CD8-positive, alpha-beta memory T cell (primary cell): ENCODE measurements at places on chromosomes 7 and 10. TPM values are rescaled to one million over a fixed set of nuclear protein-coding genes. Genes with fewer than 3 reads are reported as not detected.

NUDT13 gene
- 1.7 TPM for total RNA-seq

DNA sequence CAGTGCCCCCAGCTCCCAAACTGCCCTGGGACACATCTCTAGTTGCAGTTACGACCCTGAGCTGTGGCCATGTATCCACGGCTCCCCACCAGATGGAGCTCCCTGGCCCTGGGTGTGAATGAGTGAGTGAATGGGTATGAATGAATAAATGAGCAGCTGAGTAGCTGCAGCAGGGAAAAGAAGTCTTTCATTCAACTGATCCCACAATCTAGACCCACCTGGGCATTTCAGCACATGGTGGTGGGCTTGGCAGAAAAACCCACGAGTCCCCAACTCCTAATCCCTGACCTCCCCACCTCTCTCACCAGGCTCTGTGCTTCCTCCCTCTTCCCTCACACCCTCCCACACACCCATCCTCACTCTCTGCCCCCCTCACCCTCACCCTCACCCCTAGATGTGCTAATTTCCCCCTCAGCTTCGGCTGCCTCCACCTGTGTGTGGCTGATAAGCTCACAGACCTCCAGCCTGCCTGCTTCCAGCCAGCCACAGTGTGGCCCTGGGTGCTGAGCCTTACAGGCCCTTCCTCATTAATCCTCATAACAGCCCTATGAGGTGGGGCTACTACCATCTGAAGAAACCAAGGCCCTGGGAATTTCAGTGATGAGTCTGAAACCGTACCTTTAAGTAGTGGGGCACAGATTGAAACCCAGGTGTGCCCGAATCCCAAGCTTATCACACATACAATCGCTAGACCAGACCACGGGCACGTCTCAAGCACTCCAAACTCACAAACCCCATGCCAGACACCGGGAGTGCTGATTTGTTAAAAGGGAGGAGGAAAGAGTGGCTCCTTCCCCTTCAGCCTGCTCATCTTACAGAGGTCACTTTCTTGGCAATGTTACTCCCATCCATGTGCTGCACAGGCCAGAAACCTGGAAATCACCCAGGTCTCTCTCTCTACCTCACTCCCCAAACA is 2.2 kb upstream of the ATP6V1F start:
- no peak for DNase-seq

HOXA5 gene
- not detected for total RNA-seq

GRCh38 chr10:103676851-103677417 is 178.4 kb downstream of the SH3PXD2A start:
- DNase-seq: no peak

- no peak for DNase-seq
These were observed 8.8 kb downstream of the PAPSS2 start for GRCh38 chr10:87668324-87669074.

BMPER gene
- total RNA-seq: not detected

PNLIP gene
- total RNA-seq: not detected

DNA sequence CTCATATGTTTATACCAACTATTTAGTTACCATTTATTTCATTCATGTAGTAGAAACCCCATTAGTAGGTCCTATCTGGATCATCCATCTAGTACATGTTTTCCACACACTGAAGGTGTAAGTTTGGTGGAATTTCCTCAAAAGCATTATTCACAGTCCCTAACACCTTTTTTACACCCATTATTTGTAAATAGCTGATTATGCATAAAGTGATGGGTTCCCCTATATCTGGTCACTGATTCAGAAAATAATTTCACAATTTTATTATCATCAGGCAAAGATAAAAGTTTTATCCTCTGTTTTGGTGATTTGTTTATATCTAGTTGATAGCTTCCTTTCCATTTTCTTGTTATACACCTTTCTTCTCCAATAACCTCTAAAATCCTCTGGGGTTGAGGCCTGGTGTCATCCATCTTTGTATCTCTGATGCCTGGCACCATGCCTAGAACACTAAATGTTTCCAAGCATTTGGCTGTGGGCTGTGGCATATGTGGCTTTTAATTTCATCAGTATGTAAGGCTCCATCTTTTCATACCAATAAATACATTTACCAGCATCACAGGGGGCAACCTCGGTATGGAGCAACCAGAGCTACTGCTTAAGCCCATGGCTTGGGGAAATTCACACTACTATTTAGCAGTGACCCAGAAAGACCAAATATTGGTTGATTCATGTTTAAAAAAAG is 1089.5 kb upstream of the LRRN3 start:
- DNase-seq: no peak

DNA sequence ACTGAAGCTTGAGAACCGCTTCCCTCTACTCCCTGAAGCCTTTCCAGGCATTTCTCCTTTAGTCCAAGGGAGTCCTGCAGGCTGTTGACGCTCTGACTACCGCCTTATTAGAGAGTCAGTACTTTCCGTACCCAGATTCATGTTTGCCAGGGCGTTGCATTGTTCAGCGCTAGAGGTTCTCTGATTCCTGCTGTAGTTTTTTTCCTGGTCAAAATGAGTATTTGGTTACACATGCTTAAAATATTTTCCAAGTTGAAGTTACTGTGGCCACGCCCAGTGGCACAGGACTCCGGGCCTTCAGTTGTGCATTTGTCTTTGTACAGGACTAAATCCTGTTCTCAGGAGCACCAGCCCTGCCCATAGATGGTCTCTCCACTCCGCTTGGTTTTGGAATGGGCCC is 7.9 kb downstream of the MTURN start:
- no peak for DNase-seq

DNA sequence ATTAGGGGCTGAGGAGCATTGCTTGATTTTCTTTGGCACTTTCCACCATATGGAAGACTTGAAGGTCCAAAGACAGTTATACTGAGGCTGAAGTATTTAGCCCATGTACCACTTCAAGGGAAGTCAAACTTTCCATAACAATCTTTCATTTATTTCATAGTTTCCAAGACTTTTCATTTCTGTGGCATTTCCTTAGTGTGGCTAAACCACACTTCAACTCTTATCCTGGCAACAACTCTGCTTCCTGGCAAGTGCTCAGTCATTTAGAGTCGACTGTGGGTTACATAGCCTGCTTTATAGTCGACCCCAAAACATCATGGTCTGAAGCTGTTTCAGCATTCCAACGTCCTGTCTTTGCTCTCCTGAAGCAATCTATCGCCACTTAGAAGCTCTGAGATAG is 343.0 kb upstream of the SEMA3D start:
- no peak for DNase-seq

ZNF107 gene
- total RNA-seq: 13.5 TPM

DNA sequence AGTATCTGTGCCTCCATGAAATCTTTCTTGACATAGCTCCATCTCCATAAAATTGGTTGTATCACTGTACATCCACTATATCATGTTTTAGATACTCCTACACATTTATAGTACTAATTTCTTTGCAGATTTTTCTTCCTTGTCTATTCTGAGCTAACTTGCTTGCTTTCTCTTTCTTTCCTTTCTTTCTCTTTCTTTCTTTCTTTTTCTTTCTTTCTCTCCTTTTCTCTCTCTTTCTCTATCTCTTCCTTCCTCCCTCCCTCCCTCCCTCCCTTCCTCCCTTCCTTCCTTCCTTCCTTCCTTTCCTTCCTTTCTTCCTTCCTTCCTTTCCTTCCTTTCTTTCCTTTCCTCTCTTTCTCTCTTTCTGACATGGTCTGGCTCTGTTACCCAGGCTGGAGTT is 23.7 kb downstream of the TASOR2 start:
- DNase-seq: no peak

GRCh38 chr7:35036361-35037171 is 719 bp downstream of the DPY19L1 start:
- peak; percentile 37 for DNase-seq

GRCh38 chr7:44801890-44802289 is 5.4 kb downstream of the PPIA start:
- no peak for DNase-seq

- DNase-seq: no peak
These were observed 133.2 kb upstream of the C7orf33 start for GRCh38 chr7:148457310-148457921.

- no peak for DNase-seq
These were observed 24.3 kb upstream of the KPNA7 start for GRCh38 chr7:99232082-99232770.

- no peak for DNase-seq
These were observed 716.7 kb downstream of the CCSER2 start for GRCh38 chr10:85045046-85045445.

GRCh38 chr7:103048833-103049232 is 25.8 kb downstream of the FBXL13 start:
- DNase-seq: no peak

DNA sequence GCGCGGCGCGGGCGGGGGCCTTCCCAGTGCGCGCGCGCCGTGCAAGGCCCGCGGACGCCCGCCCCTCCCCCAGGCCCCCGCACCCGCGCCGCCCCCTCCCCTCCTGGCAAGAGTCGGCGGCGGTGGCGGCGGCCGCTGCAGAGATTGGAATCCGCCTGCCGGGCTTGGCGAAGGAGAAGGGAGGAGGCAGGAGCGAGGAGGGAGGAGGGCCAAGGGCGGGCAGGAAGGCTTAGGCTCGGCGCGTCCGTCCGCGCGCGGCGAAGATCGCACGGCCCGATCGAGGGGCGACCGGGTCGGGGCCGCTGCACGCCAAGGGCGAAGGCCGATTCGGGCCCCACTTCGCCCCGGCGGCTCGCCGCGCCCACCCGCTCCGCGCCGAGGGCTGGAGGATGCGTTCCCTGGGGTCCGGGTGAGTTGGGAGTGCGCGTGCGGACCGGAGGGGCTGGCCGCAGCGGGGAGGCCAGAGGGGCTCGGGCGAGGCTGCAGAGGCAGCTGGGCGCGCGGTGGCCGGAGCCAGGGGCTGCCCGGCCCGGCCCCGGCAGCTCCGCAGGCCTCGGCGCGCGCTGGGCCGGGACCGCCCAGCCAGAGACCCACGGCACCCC is at the start of gene BMPR1A:
Gene BMPR1A, plus strand, starts transcription at position 109 of the 602 bp plus-strand sequence. CDS start 119,400 bp downstream, outside the sequence.
- DNase-seq: no peak

DNA sequence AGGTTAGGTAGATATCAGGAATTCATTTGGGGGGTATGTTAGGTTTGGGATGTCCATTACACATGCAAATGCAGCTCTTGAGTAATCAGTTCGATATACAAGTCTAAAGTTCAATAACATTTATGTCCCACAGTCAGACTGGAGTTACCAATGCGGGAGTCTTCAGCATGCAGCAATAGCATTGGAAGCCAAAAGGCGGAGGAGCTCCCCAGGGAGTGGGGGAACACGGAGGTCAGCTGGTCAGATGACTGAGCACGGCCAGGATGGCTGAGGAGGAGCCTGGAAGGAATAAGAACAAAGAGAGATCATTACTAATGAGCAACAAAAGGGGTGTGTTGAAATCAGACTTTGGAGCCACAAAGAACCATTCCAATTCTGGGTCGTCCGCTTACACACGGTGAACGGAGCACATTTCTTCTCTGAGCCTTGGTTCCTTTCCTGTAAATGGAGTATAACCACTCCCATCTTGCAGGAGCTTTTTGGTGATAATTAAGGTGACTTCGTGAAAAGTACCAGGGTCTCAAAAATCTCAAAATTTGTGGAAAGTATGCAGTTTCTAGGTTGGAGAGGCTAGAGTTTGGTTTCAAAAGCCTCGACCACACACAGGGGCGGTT is 478 bp upstream of the ZNF22 start:
- DNase-seq: no peak

- peak; percentile 17 for DNase-seq
These were observed 45.9 kb upstream of the DRGX start for GRCh38 chr10:49441488-49442476.

DNA sequence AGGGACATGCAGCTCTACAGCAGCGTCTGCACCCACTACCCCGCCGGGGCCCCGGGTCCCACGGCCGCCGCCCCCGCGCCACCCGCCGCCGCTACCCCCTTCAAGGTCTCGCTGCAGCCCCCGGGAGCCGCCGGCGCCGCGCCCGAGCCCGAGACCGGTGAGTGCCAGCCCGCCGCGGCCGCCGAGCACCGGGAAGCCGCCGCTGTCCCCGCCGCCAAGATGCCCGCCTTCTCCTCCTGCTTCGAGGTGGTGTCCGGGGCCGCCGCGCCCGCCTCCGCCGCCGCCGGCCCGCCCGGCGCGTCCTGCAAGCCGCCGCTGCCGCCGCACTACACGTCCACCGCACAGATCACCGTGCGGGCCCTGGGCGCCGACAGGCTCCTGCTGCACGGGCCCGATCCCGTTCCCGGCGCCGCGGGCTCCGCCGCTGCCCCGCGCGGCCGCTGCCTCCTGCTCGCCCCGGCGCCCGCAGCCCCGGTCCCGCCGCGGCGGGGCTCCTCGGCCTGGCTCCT is 631 bp downstream of the OTUD1 start:
- no peak for DNase-seq

PARG gene
- 37.7 TPM for total RNA-seq

GRM3 gene
- not detected for total RNA-seq

DNA sequence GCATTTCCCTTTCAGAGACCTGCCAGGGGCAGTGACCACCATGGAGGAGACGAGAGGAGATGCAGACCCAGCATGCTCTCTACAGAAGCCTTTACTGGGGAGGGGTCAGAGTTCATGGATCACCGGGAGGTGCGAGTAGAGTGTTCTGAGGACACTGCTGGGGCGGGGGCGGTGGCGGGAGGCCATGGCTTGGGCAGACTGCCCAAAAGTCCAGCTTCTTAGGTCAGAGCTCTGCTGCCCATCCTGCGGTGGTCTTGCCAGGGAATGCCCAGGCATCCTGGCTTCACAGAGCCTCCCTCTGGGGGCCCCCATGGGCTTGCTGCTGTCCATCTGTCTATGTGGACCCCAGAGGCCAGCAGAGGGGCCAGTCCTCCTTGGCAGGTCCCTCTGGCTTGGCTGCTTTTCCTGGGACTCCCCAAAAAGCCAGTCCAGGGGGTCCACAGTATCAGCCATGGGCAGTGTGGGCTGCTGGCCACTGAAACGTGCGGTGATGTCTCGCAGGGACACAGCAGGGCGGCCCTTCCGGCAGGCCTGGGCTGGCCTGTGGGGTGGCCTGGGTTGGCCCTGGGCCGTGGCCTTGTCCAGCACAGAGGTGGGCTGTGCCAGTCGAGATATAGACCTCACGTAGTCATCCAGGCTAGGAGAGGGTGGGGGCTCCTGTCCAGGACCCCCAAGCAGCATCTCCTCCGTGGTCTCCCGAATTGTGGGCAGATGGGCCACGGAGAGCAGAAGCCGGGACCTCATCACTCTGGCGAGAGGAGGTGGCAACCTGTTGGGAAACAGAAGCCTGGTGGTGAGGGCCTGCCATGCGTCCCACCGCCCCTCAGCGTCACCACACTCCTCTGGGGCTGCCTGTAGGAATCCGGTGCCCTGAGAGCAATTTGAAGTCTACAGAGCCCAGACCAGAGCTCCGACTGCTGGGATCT is 1.1 kb downstream of the DEPP1 start:
- DNase-seq: no peak

DNA sequence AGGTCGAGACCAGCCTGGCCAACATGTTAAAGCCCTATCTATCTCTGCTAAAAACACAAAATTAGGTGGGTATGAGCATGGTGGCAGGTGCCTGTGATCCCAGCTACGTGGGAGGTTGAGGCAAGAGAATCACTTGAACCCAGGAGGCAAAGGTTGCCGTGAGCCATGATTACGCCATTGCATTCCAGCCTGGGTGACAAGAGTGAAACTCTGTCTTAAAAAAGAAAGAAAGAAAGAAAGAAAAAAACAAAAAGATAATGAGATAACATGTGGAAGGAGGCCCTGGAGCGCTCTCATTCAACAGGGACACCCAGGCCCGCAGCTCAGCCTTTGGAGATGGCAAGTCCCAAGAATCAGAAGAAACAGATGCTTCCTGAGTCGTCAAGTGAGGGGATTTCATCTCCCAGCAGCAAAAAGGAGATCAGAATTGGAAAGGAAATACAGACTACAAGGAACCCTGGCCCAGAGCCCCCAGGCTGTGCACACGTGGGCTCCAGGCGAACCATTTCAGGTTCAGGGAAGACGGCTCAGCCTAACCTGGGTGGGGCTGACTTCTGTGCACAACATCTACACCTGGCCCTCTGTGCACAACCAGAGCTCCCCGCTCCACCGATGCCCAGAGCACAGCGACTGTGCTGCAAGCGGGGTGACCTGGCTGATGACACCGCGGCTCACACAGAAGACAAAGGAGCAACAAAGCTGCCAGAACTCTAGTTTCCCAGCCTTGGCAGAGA is 33.3 kb downstream of the GNA12 start:
- no peak for DNase-seq

CDC14C gene
- not detected for total RNA-seq
